Activated CD4-positive, alpha-beta T cell treated with anti-CD3 and anti-CD28 coated beads, Interleukin-2, amount 50 U/mL, for 48 hours (primary cell): ENCODE measurements at places on chromosomes 1 and 21.
A peak's percentile ranks its signal among the peaks of the same experiment; 100 is the strongest.

DNA sequence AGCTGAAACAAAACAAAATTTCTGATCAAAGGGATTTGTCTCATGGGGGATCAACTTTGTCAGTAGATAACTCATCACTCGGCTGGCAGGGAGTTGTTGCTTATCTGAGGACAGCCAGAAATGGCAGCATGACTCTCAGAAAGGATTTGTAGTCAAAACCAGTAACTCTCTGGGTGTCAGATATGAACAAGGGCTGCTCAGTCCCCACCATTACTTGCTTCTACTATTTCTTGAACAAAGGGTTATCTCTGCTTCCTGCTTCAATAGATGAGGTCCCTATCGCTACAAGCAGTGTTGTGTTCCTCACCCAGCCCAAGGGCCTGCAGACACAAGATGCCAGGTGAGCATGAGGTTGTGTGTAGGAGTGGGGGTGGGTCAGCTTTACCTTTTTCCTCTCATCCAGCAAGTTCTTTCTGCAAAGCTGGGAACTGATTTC, 116.2 kb downstream of the PTBP2 start:
- no peak for DNase-seq

GRCh38 chr1:83997631-83998030, 1.3 kb downstream of the TTLL7 start:
- DNase-seq: no peak

GRCh38 chr1:68782890-68783289, 286.0 kb upstream of the DEPDC1 start:
- DNase-seq: no peak

DNA sequence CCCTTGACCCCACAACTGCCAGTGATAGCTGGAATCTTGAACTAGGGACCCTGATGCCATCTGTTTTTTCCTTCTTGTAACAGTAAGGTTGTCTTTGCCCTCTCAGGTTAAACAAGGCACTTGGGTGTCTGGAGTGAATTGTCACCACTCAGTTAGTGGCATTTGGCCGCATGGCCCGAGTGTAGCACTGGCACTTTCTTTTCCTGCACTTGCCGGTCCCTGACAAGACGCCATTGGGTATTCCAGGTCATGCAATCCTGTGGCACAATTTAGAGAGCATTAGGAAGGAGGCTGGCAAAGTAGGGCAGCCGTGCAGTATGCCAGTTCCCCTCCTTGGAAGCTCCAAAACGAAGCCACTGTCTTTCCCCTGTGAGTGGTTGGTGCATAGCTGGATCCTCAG, 70.8 kb downstream of the MRPS6 start:
- no peak for DNase-seq

DNA sequence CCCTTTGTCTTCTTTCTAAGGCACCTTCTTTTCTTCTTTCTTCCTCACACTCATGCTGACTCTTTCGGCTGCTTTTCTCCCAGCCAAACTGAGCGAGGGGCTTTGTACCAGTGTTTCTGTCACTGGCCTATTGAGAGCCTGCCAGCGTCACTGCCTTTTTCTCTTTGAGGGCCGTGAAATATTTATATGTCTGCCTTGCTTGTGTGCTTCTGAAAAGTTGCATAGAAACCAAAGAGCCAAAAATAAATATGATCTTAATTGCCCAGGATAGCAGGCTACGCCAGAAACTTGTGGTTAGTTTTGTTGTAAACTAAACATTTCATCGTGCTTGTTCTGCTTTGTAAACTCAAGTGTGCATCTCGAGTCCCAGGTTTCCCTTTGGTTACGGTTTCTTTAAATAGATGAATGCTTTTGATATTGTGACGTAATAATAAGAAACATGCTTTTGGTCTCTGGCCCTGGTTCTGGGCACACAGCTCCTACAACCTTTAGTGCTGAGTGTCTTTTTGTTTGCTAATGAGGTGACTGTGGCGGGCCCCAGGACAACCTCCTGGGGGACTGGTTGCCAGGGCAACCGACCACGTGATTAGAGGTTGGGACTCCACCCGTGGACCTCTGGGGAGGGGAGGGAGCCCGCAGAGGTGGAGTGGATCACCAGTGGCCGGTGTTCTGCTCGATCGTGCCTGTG, 10.8 kb downstream of the SLC37A1 start:
- DNase-seq: peak; percentile 16

DNA sequence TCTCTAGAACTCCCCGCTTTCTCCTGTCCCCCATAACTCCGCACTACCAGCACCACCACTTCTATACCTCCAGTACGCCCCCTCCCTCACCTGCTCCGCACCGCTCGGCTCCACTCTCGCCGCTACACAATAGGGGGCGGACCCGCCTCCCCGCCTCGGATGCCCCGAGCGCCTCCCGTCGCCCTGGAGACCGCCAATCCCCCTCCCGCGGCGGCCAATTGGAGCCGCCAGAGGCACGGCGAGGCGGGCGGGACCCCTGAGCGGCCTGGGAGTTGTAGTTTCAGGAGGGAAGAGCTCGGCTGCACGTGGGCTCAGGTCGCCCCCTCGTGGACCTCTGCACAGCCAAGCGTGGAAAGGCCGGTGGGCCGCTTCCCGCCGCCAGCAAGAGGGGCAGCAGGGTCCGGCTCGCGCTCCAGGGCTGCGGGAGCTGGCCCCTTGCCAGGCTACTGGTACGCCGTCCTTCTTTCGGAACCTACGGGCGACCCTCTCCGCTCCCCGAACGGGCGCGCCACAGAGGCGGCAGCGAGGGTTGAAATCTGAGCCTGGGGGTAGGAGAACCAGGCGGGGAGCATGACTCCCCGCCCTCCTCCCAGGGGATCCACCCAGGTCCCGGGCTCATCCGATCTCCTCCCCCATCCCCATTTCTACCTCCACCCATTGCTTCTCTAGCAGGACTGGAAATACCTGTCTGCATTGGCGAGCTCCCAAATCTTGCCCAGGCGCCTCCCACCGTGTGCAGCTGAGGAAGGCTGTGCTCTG, at the start of gene IGSF9:
IGSF9 (minus strand) TSS at position 131 of the 759 bp plus-strand sequence. CDS start 2,159 bp downstream, outside the sequence.
- DNase-seq: peak; percentile 59

DNA sequence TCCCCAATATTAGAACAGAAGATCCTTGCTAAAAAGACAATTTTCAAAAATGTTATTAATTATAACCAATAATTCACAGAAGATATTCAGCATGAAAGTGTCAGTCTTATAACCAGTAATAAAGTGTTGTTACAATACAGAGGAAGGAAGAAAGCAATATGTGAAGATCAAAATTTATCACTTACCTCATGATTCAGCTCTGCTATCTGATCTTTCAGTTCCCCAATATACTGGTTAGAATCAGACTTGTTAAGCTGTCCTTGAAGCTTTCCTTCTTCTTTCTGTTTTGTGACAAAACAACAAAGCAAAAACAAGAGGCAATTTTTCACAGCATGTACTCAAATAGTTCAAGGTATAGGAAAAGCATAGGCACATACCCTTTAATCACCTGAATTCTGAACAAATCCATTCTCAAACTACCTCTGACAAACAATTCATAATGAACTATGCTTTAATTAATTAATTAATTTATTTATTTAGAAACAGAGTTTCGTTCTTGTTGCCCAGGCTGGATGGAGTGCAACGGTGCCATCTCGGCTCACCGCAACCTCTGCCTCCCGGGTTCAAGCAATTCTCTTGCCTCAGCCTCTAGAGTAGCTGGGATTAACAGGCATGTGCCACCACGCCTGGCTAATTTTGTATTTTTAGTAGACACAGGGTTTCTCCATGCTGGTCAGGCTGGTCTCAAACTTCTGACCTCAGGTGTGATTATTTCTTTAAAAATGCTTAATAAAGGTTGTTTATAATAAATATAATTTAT, 76.9 kb upstream of the GFI1 start:
- no peak for DNase-seq

DNA sequence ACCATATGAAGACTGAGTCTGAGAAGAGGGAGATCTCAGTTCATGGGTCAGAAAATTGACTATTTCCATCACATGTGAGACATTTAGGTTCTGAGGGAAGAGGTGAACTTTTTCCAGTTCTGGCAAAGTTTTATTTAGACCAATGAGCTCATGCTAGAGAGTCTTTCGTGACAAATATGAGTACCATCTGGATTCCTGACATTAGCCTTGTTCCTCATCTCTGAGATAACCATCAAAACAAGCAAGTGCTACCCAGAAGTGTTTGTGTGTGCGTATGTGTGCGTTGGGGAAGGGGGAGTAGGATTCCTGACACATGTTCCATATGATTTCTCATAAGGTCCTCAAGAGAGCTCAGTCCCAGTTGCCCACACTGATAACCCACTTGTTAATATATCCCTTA, 120.6 kb downstream of the FASLG start:
- DNase-seq: no peak

DNA sequence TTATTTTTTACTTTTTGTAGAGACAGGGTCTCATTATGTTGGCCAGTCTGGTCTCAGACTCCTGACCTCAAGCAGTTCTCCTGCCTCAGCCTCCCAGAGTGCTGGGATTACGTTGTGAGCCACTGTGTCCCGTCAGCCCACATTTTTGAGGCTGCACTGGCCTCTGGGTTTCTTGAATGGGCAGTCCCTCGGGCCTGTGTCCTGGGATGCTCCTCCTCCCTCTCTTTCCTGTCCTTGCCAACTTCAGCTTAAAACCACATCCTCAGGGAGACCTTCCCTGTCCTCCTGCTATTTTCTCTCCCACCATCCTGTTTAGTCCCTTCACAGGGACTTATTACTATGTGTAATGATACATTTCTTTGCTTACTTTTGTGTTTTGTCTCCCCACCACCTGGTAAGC, 31.4 kb upstream of the LYST start:
- DNase-seq: no peak

DNA sequence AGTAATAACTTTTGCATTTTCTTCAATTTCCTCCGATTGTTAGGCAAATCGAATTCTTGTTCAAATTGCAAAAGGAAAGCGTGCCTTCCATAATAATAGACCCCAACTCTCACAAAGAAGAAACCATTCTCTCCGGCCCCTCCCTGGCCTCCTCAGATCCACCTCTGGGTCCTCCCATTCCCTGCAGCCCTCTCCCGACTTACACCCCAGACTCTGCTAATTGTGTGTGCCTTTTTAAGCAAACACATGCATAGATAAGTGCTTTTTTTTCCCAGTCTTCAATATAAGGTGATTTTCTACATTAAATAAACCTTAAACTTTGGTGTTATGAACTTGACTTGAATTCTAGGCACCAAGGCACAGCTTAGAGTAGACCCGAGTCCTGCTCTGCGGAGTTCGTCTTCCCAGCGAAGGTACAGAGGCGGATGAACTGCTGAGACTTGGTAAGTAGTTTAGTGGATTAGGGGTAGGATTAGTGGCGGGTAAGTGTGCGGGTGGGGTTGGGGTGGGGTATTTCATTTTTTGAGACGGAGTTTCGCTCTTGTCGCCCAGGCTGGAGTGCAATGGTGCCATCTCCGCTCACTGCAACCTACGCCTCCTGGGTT, 1.5 kb downstream of the L1TD1 start:
- DNase-seq: no peak

- no peak for DNase-seq
These were observed 21.4 kb upstream of the PADI4 start for GRCh38 chr1:17286646-17287045.

DNA sequence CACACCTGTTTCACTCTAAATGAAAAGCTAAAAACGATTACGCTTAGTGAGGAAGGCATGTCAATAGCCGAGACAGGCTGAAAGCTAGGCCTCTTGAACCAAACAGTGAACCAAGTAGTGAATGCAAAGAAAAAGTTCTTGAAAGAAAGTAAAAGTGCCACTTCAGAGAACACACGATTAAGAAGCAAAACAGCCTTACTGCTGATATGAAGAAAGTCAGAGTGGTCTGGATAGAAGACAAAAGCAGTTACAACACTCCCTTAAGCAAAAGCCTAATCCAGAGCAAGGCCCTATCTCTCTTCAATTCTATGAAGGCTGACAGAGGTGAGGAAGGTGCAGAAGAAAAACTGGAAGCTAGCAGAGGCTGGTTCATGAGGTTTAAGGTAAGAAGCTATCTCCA, 130.7 kb downstream of the SIPA1L2 start:
- DNase-seq: no peak

GRCh38 chr1:46187106-46187869, 10.9 kb downstream of the POMGNT1 start:
- no peak for DNase-seq

DNA sequence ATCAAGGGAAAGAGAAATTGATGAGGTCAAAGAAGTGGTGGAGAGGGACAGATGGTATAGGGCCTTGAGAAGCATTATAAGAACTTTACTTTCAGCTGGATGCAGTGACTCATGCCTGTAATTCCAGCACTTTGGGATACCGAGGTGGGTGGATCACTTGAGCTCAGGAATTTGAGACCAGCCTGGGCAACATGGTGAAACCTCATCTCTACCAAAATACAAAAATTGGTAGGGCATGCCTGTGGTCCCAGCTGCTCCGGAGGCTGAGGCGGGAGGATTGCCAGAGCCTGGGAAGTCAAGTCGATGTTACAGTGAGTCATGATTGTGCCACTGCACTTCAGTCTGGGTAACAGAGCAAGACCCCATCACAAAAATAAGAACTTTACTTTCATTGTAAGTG, 5.7 kb downstream of the TMEM50A start:
- DNase-seq: no peak

- DNase-seq: no peak
These were observed 8.0 kb downstream of the RCSD1 start for GRCh38 chr1:167638064-167638463.

- no peak for DNase-seq
These were observed 8.1 kb upstream of the DNASE2B start for GRCh38 chr1:84390226-84390625.

DNA sequence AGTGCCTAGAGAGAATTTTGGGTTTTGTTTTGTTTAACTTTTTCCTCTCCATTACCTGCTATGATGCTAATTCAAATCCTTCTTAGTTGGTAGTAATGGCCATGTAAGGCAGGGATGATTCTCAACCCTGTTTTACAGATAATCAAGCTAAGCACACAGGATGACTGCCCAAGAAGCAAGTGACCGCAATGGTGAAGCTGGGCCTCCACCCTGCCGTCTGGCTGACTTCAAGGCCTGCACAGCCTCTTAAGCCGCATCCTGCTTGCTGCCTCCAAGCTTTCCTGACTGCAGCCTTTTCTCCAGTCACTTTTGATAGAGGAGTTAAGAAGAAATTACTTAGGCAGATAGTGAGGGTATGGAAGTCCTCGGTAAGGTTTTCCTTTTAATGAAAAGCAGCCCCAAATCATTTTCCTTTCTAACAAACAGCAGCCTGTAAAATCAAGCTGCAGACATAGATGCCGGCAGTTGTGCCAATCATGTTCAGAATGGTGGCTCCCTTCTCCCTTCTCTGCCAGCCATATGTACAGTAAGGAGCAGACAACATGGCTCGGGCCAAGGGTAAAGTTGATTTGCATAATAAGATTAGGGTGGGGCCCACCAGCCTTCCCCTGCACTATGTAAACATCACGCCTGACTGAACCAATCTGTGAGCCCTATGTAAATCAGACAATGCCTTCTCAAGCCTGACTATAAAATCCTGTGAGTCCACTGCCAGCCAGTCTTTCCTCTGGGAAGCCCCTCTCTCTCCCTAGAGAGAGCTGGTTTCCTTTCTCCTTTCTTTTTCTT, 8.8 kb upstream of the CTBS start:
- DNase-seq: no peak
